ENCODE measurements at places on chromosomes 7 and 10. TPM values are rescaled to one million over a fixed set of nuclear protein-coding genes. Genes with fewer than 3 reads are reported as not detected.

The CNOT4 gene
- 19.2 TPM for total RNA-seq

- H3K27ac ChIP-seq, result no peak overlapping the region
- H3K4me1 ChIP-seq, result peaks cover 28% of the 10 kb centered on the region
- no peak overlapping the region for H3K4me3 ChIP-seq
- H3K36me3 ChIP-seq, result peaks cover 4% of the 10 kb centered on the region
- no peak for DNase-seq
These were observed 27.5 kb downstream of the TLX1 start for GRCh38 chr10:101158459-101159058.

GRCh38 chr7:8204339-8205030, 57.5 kb downstream of the ICA1 start:
- peaks cover 43% of the 10 kb centered on the region for H3K4me1 ChIP-seq
- H3K27ac ChIP-seq, result no peak overlapping the region
- H3K36me3 ChIP-seq, result peaks cover 8% of the 10 kb centered on the region
- no peaks in the 10 kb centered on the region for H3K27me3 ChIP-seq
- no peak overlapping the region for H3K4me3 ChIP-seq
- no peak for DNase-seq

GRCh38 chr10:103761075-103761920, 94.1 kb downstream of the SH3PXD2A start:
- H3K27ac ChIP-seq, result no peak overlapping the region
- no peak for DNase-seq
- H3K36me3 ChIP-seq, result no peaks in the 10 kb centered on the region
- H3K4me3 ChIP-seq, result no peak overlapping the region

All from WTC11 (cell line).